Endothelial cell of coronary artery (primary cell): ENCODE measurements at places on chromosomes 6 and 20. TPM values are rescaled to one million over a fixed set of nuclear protein-coding genes. Genes with fewer than 3 reads are reported as not detected.

FOXC1 gene
- total RNA-seq, result 6.2 and 6.5 TPM in 2 replicates

POM121L2 gene
- not detected in 2 replicates for total RNA-seq

MYBL2 gene
- 10.3 and 20.7 TPM in 2 replicates for total RNA-seq

ULBP3 gene
- total RNA-seq, result 9.2 and 15.0 TPM in 2 replicates

CABLES2 gene
- total RNA-seq, result 0.75 and 0.99 TPM in 2 replicates

TTI1 gene
- total RNA-seq, result 15.3 and 17.9 TPM in 2 replicates

RFX6 gene
- not detected in 2 replicates for total RNA-seq

CCN6 gene
- total RNA-seq, result not detected in 2 replicates

HLA-DMA gene
- total RNA-seq, result 0.27 and 0.75 TPM in 2 replicates

POLR1H gene
- 35.4 and 42.6 TPM in 2 replicates for total RNA-seq

MTFR2 gene
- total RNA-seq, result 1.5 and 1.7 TPM in 2 replicates

SLC26A8 gene
- total RNA-seq, result not detected in 2 replicates

KHDC1L gene
- not detected in 2 replicates for total RNA-seq

CTAGE9 gene
- not detected in 2 replicates for total RNA-seq

PKIB gene
- not detected in 2 replicates for total RNA-seq

PLG gene
- not detected in 2 replicates for total RNA-seq

OR2J3 gene
- total RNA-seq, result not detected in 2 replicates

SOBP gene
- 1.2 and 2.2 TPM in 2 replicates for total RNA-seq

BPIFB4 gene
- total RNA-seq, result not detected in 2 replicates

CSNK2A1 gene
- 104 and 116 TPM in 2 replicates for total RNA-seq

ZC3H12D gene
- total RNA-seq, result under 0.01 TPM in 2 replicates

GJA10 gene
- total RNA-seq, result not detected in 2 replicates

COL12A1 gene
- 9.0 and 26.4 TPM in 2 replicates for total RNA-seq

OR2B2 gene
- total RNA-seq, result not detected in 2 replicates

ARMC12 gene
- 0.09 and 0.19 TPM in 2 replicates for total RNA-seq

SLC22A7 gene
- not detected in 2 replicates for total RNA-seq

SRPK1 gene
- 64.8 and 68.9 TPM in 2 replicates for total RNA-seq

BCAS1 gene
- total RNA-seq, result under 0.01 TPM in 1 of 2 replicates, not detected in the other

ZBP1 gene
- not detected in 2 replicates for total RNA-seq

HLA-DQB2 gene
- not detected in 2 replicates for total RNA-seq
